Astrocyte of the cerebellum (primary cell): ENCODE measurements at places on chromosomes 3 and 15.

DNA sequence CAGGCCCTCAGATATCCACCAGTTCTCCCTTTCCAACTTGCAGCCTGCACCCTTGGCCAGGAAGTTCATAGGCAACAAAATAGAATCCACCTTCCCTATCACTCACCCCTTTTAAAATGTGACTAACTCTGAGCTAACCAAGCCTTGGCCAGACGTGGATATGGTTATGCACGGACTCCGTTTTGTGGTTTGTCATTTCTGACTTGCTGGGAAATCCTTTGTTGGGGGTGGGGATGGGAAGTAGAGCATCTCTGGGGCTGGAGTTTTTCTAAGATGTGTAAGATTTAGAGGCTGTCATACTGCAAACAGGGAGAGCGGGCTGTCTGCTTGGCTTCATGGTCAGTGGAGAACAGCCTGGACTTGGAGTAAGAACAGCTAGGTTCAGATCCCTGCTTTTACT, 62.6 kb downstream of the SMAD3 start:
- DNase-seq, result peak; percentile 91

- DNase-seq, result no peak
Measured at GRCh38 chr3:187473778-187474406, 105.7 kb downstream of the RTP4 start.

DNA sequence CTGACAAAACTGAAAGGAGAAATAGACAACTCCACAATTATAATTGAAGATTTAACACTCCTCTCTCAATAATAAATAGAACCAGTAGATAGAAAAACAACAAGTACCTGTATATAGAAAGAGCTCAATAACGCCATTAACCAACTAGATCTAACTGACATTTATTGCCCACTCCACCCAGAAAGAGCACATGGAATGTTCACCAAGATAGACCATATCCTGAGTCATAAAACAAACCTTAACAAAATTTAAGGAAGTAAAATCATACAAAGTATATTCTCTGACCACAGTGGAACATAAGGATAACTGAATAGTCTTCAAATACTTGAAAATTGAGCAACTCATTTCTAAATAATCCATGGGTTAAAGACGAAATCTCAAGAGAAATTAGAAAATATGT, 25.1 kb downstream of the KBTBD12 start:
- DNase-seq, result no peak

DNA sequence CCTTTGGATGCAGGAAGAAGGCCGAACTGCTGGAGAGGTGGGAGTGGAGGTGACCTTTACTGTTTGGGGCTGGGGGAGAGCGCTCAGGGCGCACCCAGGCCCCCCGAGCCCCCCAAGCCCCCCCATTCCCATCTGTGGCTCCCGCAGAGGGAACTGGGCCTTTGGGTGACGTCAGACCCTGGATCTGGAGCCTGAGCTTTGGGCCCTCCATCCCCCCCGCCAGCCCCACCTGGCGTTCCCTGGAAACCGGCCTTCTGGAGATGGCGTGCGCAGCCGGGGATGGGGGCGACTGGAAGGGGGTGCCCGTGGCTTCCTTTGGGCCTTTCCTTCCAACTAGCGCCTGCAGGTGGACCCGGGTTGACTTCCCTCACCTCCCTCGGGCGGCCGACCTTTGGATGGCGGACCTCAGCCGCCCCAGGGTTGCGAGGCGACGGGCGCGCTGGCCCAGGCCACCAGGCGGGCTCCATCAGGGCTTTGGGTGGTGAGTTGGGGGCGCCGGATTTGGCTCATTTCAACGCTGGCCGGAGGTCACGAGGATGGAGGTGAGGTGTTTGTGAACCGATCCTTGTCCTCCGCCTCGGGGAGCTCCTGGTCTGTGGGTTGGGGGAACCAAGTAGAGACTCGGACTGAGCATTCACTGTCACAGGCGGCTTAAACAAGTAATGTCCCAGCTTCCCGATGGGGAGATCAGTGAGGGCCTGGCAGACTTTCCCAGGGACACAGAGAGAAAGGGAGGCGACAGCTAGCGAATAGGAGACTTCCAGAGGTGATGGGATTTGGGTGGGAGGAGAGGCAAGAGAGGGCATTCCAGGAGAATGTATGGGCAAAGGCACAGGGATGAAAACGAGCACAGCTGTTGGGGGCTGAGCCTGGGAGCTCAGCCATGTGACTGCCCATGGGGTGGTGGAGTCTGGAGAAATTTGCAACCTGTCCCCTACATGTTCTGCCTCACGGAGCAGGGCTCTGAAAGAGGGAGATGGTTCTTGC, 709 bp downstream of the SCAMP5 start:
- no peak for DNase-seq

- no peak for DNase-seq
Measured at GRCh38 chr3:46883054-46883829, 5.7 kb downstream of the PTH1R start.

DNA sequence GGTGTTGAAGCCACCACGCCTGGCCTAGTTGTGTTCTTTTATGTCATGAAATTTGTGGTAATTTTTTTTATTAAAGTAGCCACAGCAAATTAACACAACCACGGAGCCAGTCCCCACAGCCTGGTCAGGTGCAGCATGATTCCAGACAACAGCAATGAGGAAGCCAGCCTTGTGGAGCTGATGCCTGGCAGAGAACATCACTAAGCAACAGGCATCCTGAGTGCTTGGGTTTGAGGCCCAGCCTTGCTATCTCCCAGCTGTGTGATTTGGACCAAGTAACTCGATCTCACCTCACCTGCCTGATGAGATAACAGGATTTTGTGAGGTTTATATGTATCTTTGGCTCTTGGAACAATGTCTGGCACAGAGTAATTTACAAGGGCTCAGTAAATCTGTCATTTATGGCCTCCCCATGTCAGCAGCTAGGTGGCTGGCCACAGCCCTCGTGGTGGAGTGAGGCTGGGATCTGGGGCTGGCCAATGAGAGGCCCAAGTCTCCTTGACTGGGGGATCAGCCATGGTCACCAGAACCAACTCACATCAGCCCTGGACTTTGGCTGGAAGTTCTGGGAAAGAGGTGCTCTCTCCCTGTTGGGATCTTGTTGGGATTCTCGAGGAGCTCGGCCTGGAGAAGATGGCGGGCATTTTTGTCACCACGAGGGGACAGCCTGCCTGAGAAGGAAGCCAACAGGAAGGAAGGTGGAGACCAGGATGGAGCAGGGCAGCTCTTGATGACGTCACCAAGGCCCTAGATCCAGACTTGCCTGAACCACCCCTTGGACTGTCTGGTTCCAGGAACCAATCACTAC, 22.8 kb upstream of the FLNB start:
- no peak for DNase-seq

DNA sequence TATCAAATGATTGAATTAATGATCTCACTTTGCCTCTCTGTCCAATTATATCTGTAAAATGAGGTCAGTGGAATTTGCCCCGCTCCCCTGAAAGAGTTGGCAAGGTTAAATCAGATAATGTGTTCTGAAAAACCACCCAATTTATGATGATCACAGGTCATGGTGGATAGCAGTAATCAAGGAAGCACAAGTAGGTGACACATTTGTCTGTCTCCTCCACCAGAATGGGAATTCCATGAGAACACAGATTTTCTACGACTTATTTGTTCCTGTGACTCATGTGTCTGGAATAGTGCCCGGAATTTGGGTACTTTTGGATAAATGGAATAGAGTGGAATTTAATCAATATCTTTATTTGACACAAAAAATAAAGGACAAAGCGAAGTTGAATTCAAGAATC, 220.9 kb upstream of the SUCLG2 start:
- DNase-seq, result no peak

GRCh38 chr15:55118344-55118870, 78.3 kb downstream of the RSL24D1 start:
- DNase-seq, result no peak

- no peak for DNase-seq
Measured at GRCh38 chr3:111547631-111548030, 5.6 kb downstream of the CD96 start.

DNA sequence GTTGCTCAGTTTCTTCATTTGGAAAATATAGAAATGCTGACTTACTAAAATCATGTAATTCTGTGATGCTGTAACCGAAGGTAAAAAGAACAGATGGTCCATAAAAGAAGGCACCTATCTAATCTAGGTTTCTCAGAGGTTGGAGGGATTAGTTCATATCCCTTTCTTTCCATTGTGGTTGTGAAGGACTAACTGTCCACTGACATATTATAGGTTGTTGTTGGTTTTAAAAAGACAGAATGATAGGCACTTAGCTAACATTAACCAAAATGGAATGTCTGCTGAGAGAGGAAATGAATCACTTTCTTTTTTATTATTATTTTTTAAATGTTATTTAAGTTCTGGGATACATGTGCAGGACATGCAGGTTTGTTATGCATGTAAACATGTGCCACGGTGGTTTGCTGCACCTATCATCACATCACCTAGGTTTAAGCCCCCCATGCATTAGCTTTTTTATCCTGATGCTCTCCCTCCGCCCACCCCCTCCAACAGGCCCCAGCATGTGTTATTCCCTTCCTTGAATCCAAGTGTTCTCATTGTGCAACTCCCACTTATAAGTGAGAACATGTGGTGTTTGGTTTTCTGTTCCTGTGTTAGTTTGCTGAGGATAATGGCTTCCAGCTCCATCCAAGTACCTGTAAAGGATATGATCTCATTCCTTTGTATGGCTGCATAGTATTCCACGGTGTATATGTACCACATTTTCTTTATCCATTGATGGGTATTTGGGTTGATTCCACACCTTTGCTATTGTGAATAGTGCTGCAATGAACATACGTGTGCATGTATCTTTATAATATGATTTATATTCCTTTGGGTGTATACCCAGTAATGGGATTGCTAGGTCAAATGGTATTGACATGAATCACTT, 45.8 kb downstream of the ALDH1A2 start:
- DNase-seq, result no peak

GRCh38 chr3:45567730-45568172, 26.8 kb upstream of the LIMD1 start:
- no peak for DNase-seq

GRCh38 chr3:197562398-197563251, 6.9 kb upstream of the BDH1 start:
- no peak for DNase-seq

GRCh38 chr3:73243740-73244139, 182.3 kb downstream of the EBLN2 start:
- no peak for DNase-seq

GRCh38 chr3:3087279-3087678, 22.9 kb downstream of the IL5RA start:
- DNase-seq, result no peak

GRCh38 chr3:58581328-58582091, 4.3 kb upstream of the FAM107A start:
- DNase-seq, result peak; percentile 34

DNA sequence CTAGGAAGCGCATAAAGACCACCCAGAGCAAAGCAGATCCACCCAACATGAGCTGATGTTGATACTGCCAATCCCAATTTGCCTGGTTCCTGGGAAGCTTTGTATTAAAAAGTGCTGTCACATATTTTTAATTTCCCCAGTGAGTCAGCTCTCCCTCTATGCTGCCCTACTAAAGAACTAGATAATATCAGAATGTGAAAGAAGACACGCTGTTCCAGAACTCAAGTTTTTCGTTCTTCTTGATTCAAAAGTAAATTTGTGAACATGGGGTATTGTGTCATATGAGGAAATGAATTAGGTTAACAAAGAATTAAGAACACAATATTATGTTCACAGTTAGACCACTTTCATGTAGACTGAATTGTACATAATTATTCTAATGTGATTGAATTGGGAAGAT, 734.2 kb upstream of the ALCAM start:
- DNase-seq, result no peak

DNA sequence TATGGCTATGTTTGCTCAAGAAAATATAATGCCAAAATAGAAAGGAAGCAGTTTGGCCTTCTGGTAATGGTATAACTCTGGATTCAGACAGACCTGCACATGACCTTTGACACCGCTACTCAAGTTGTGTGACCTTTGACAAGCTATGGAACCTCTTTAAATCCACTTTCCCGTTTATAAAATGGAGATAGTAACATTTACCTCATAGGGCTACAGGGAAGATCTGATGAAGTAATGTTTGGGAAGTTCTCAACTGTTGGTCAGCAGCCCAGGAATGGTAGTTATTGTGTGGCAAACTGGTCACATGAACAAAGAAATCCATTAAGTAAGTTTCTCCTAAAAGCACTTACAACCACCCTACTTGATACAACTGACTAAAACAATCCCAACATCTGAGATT, 95.1 kb upstream of the PHLDB2 start:
- DNase-seq, result no peak

DNA sequence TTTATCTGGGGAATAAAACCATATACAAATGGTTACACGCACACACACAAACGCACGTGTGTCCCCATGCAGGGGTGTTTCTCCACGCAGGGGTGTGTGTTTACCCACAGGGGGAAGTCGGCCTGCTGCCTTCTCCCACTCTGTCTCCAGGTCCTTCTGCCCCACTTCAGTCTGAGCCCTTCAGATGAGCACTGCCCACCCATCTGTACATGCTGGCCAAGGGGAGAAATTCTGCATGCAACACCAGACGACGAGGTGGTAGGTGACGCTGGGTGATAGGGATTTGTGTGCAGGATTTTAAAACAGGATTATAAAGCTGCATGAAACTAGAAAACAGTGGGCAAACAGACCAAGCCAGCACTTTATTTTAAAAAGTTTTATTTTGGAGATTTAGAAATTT, 122.5 kb downstream of the TJP1 start:
- DNase-seq, result no peak

- DNase-seq, result no peak
Measured at GRCh38 chr15:73437543-73438109, 5.3 kb upstream of the REC114 start.

DNA sequence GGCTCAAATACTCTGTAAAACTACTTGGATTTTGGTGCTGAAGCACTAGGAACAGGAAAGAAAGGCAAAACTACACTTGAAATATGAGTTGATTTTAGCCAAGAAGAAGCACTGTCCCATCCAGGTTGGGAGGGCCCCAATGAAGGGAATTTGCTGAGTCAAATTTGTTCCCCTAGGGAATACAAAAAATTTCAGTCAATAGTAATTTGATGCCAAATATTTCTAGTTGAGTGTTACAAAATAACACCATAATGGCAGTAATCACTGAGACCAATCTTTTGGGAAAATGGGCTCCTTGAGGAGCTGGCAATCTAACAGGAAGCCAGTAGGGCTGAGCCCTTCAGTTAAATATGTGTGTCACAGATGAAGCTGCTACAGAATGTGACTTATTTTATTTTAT, 896.9 kb downstream of the DIPK2A start:
- DNase-seq, result no peak

DNA sequence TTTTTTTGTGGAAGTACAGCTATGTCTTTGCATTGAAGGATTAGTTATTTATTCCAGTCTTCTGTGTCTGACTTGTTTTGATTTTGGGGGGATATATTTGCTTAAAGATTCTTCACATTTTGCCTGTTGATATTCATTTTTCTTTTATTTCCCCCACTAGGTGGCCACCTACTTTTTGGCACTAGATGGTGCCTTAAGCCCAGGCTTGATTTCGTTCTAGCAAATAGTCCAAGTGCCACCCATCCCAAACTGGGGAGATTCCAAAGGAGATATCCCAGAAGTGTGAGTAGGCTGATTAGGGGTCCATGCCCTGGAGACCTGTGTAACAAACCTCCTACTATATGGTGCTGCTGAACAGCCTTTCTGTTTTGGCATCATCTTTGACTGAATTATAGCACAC, 80.0 kb upstream of the SPATA16 start:
- no peak for DNase-seq
